ENCODE measurements at places on chromosomes 16 and 17. TPM values are rescaled to one million over a fixed set of nuclear protein-coding genes. Genes with fewer than 3 reads are reported as not detected.

CACNG5 gene
- total RNA-seq = not detected

HLF gene
- 18.3 TPM for total RNA-seq

SULT1A4 gene
- 4.7 TPM for total RNA-seq

CHMP1A gene
- 139 TPM for total RNA-seq

MC1R gene
- total RNA-seq = 8.1 TPM

KRTAP9-9 gene
- total RNA-seq = not detected

GAST gene
- total RNA-seq = not detected

TP53TG3F gene
- total RNA-seq = not detected

ZNF469 gene
- 3.7 TPM for total RNA-seq

MYH1 gene
- 0.52 TPM for total RNA-seq

DRC7 gene
- 1.9 TPM for total RNA-seq

G6PC1 gene
- total RNA-seq = 17.3 TPM

PLA2G10 gene
- total RNA-seq = 7.0 TPM

EVI2B gene
- 13.0 TPM for total RNA-seq

RNF135 gene
- total RNA-seq = 22.3 TPM

DNAH2 gene
- total RNA-seq = 0.95 TPM

CARD14 gene
- total RNA-seq = 0.29 TPM

CCL1 gene
- total RNA-seq = not detected

LRRC59 gene
- total RNA-seq = 71.2 TPM

TTYH2 gene
- 6.9 TPM for total RNA-seq

ABCC11 gene
- total RNA-seq = 0.81 TPM

SLFN12L gene
- 3.3 TPM for total RNA-seq

CHD9NB gene
- total RNA-seq = 4.8 TPM

CES5A gene
- total RNA-seq = 2.2 TPM

SSTR5 gene
- 5.8 TPM for total RNA-seq

LGALS9C gene
- 8.8 TPM for total RNA-seq

DNAI2 gene
- total RNA-seq = 0.32 TPM

EFCAB3 gene
- not detected for total RNA-seq

TP53TG3 gene
- total RNA-seq = not detected

Measured in mucosa of gallbladder (tissue), 1 donor.